HepG2 (cell line): ENCODE measurements at places on chromosomes 4 and X. TPM values are rescaled to one million over a fixed set of nuclear protein-coding genes. Genes with fewer than 3 reads are reported as not detected.

- H3K36me3 ChIP-seq = no peaks in the 10 kb centered on the region
- no peak overlapping the region for H3K4me3 ChIP-seq
- H3K4me1 ChIP-seq = no peaks in the 10 kb centered on the region
- H3K27me3 ChIP-seq = no peaks in the 10 kb centered on the region
These were observed 34.2 kb downstream of the ARAP2 start for GRCh38 chr4:36209941-36210649.

- no peaks in the 10 kb centered on the region; the same call in 2 of the 3 replicates for H3K36me3 ChIP-seq
- peaks cover 15% of the 10 kb centered on the region for H3K4me1 ChIP-seq
- H3K4me3 ChIP-seq = no peak overlapping the region
- no peak overlapping the region for H3K27ac ChIP-seq
- DNase-seq = no peak
- H3K27me3 ChIP-seq = no peaks in the 10 kb centered on the region
These were observed 11.5 kb downstream of the IGSF1 start for GRCh38 chrX:131277543-131278136.

DNA sequence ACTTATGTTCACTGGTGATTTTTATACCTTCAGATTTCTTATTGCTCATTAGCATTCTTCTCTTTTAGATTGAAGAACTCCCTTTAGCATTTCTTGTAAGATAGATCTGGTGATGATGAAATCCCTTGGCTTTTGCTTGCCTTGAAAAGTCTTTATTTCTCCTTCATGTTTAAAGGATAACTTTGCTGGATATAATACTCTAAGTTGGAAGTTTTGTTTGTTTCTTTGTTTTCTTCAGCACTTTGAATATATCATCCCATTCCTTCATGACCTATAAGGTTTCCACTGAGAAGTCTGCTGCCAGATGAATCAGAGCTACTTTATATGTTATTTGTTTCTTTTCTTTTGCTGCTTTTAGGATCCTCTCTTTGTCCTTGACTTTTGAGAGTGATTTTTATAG lies 18.5 kb downstream of the CC2D2A start:
- no peak overlapping the region for H3K27ac ChIP-seq
- H3K27me3 ChIP-seq = no peaks in the 10 kb centered on the region
- no peak for DNase-seq
- H3K4me1 ChIP-seq = no peaks in the 10 kb centered on the region
- no peak overlapping the region for H3K4me3 ChIP-seq

GRCh38 chr4:113469926-113470325 lies 291.6 kb downstream of the CAMK2D start:
- H3K36me3 ChIP-seq = peaks cover 3% of the 10 kb centered on the region; the same call in 1 of the 3 replicates
- H3K27me3 ChIP-seq = no peaks in the 10 kb centered on the region
- DNase-seq = peak; percentile 20
- H3K27ac ChIP-seq = no peak overlapping the region
- H3K4me1 ChIP-seq = peaks cover 15% of the 10 kb centered on the region
- no peak overlapping the region for H3K4me3 ChIP-seq

DNA sequence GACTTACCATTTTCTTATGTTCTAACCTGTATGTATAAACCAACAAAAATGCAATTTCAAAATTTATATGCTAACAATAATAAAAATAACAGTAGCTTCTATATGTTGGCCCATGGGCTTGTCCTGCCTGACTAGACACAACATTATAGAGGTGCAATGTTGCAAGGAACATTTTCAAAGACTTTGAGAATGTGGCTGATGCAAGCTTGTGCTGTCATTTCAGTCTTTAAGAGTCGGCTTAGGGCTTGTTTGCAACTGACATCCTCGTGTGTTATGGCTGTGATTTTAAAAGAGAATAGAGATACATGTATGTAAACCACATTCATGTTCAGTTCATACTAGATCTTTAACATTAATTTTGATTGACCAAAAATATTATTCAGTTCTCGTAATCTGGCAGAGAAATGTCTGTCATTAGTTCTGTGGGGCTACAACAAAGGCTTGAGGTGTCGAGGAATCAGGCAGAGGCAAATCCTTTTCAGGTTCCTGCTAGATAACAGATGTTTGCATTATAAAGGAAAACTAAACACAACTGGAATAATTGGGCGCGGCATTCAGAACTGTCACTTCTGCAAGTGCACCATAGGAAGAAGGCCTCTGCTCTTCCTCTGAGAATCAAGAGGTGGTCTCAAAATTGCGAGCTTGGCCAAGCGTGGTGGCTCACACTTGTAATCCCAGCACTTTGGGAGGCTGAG lies 13.1 kb downstream of the TMSB4X start:
- peaks cover 9% of the 10 kb centered on the region for H3K4me1 ChIP-seq
- no peak overlapping the region for H3K4me3 ChIP-seq
- H3K36me3 ChIP-seq = no peaks in the 10 kb centered on the region
- peak; percentile 5 for DNase-seq
- H3K27me3 ChIP-seq = no peaks in the 10 kb centered on the region
- H3K27ac ChIP-seq = no peak overlapping the region

DNA sequence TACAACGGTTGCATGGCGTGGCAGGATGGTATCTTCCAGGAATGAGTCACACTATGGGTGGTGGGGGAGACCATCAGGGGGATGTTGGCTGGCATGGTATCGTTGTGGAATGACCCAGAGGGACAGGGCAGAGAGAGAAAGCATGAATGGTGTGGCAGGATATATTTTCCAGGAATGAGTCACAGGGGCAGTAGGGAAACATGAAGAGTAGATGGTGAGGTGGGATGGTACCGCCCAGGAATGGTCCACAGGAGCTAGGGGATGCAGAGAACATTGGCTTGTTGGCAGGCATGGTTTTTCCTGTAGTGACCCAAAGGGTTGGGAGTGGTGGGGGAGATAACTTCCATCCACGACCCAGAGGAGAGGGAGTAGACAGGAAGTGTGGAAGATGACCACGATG lies 62.4 kb downstream of the MAOA start:
- H3K27ac ChIP-seq = no peak overlapping the region
- H3K27me3 ChIP-seq = no peaks in the 10 kb centered on the region
- H3K36me3 ChIP-seq = no peaks in the 10 kb centered on the region
- H3K4me3 ChIP-seq = no peak overlapping the region
- H3K4me1 ChIP-seq = no peaks in the 10 kb centered on the region

Gene IL21
- total RNA-seq = not detected in 2 replicates

DNA sequence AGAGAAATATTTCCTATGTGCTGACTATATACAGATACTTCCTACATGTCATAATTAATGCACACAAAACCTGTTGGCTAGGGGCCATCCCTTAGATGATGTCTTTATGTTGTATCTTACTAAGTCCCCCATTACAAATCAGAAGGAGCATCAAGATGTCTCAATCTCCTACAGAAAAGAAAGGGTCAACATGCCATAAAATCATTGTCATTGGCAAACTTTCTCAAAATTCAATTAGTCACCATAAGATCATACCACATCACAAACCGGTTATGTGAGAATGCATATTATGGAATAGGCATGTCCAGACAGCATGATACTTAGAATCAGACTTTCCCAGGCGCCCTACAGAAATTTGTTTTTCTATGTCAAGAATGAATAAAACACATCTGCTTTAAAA lies 175.2 kb upstream of the TET2 start:
- no peaks in the 10 kb centered on the region for H3K27me3 ChIP-seq
- H3K36me3 ChIP-seq = no peaks in the 10 kb centered on the region
- no peak for DNase-seq
- H3K4me1 ChIP-seq = no peaks in the 10 kb centered on the region
- H3K4me3 ChIP-seq = no peak overlapping the region

- no peaks in the 10 kb centered on the region for H3K36me3 ChIP-seq
- no peaks in the 10 kb centered on the region for H3K4me1 ChIP-seq
- H3K4me3 ChIP-seq = no peak overlapping the region
- H3K27me3 ChIP-seq = no peaks in the 10 kb centered on the region
- DNase-seq = no peak
- no peak overlapping the region for H3K27ac ChIP-seq
These were observed 121.8 kb upstream of the TMEM47 start for GRCh38 chrX:34778916-34779315.

GRCh38 chrX:13666836-13667235 lies 13.9 kb downstream of the TCEANC start:
- 0 out of 2 replicates have a peak, but pooled peaks cover 6% of the 10 kb centered on the region for H3K4me1 ChIP-seq
- no peaks in the 10 kb centered on the region for H3K27me3 ChIP-seq
- H3K4me3 ChIP-seq = no peak overlapping the region

- no peak overlapping the region for H3K4me3 ChIP-seq
- peak; percentile 38 for DNase-seq
- no peaks in the 10 kb centered on the region for H3K4me1 ChIP-seq
- H3K27ac ChIP-seq = no peak overlapping the region
- H3K36me3 ChIP-seq = no peaks in the 10 kb centered on the region
These were observed 80.2 kb upstream of the CBLL2 start for GRCh38 chrX:22192419-22193060.

DNA sequence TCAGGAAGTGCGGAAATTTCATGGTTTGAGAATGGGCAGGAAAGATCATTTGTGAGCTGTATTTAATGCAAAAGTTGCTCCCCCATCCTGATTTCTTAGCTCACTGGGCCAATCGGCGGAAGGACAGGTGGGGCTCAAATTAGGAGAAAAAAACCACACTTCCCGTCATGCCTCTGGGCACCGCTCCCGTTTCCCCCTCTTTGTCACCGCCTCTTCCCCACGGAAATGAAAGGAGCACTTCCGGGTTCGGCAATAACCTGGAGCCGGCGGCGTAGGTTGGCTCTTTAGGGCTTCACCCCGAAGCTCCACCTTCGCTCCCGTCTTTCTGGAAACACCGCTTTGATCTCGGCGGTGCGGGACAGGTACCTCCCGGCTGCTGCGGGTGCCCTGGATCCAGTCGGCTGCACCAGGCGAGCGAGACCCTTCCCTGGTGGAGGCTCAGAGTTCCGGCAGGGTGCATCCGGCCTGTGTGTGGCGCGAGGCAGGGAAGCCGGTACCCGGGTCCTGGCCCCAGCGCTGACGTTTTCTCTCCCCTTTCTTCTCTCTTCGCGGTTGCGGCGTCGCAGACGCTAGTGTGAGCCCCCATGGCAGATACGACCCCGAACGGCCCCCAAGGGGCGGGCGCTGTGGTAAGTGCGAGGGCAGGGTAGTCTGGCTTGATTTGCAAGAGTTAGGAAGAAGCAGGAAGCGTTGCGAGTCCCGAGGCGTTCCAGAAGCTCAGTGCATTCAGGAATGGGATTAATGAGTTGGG lies at the start of gene TMEM33:
TMEM33 (plus strand) TSS at position 529 of the 751 bp plus-strand sequence; CDS start at position 585, 56 bp downstream.
- H3K4me1 ChIP-seq = peaks cover 53% of the 10 kb centered on the region
- H3K36me3 ChIP-seq = no peaks in the 10 kb centered on the region
- peak; percentile 94 for DNase-seq
- H3K27me3 ChIP-seq = no peaks in the 10 kb centered on the region
- H3K27ac ChIP-seq = peak within 1 kb of the TSS; percentile 88

- no peak overlapping the region for H3K4me3 ChIP-seq
- H3K27me3 ChIP-seq = no peaks in the 10 kb centered on the region
- no peak for DNase-seq
- H3K36me3 ChIP-seq = no peaks in the 10 kb centered on the region
- H3K4me1 ChIP-seq = peaks cover 10% of the 10 kb centered on the region
These were observed 29.6 kb downstream of the CLCN4 start for GRCh38 chrX:10186355-10186754.

- H3K4me3 ChIP-seq = no peak overlapping the region
- H3K36me3 ChIP-seq = peaks cover 1% of the 10 kb centered on the region; the same call in 1 of the 2 replicates
- H3K27me3 ChIP-seq = no peaks in the 10 kb centered on the region
- no peak overlapping the region for H3K27ac ChIP-seq
These were observed 31.6 kb upstream of the MRFAP1 start for GRCh38 chr4:6608758-6609414.

Gene CFAP99
- not detected in 2 replicates for total RNA-seq

Gene MBNL3
- total RNA-seq = 155 and 367 TPM in 2 replicates

Gene PABPC1L2A
- not detected in 2 replicates for total RNA-seq

Gene EGF
- total RNA-seq = 0.07 TPM in 1 of 2 replicates, not detected in the other

DNA sequence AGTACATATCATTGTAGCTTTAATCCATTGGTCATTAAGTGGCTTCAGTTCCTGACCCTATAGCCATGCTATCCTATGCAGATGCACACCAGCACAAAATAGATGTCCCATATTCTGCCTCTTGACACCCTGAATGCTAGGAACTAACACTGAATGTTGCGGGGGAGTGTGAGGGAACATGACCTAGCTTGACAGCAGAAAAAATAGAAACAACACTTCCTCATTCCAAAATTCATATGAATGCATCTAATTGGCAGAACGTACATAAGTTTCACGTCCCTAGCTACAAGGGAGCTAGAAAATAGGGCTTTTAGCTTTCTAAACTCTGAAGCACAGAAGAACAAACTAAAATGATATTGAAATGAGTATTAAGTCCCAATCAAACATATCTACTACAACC lies 14.4 kb upstream of the DCAF8L1 start:
- H3K27ac ChIP-seq = no peak overlapping the region
- H3K36me3 ChIP-seq = no peaks in the 10 kb centered on the region
- no peak for DNase-seq
- no peak overlapping the region for H3K4me3 ChIP-seq
- no peaks in the 10 kb centered on the region for H3K27me3 ChIP-seq
- H3K4me1 ChIP-seq = no peaks in the 10 kb centered on the region

DNA sequence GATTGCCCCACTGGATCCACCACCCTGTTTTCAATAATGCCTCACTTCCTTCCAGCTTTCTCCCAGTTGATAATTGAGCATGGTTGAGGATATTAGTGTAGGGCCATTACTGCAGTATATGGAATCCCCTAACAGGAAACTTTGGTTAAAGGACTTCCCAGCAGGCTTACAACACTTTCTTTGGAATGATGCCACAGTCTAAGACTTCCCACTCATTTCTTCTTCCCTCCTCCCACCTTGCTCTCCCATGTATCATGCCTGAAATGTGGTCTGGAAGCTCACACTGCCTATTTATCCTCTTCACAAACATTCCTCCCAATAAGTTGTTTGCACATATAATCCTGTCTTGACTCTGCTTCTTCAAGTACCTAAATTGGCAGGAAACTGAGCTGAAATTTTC lies 863.3 kb downstream of the CENPC start:
- H3K36me3 ChIP-seq = no peaks in the 10 kb centered on the region
- no peak overlapping the region for H3K27ac ChIP-seq
- no peaks in the 10 kb centered on the region for H3K4me1 ChIP-seq

- no peaks in the 10 kb centered on the region for H3K27me3 ChIP-seq
- H3K4me3 ChIP-seq = no peak overlapping the region
- no peaks in the 10 kb centered on the region; the same call in 1 of the 2 replicates for H3K36me3 ChIP-seq
- peak; percentile 1 for DNase-seq
These were observed 3.7 kb upstream of the HDAC8 start for GRCh38 chrX:72576141-72576894.

Gene VCX3A
- not detected in 2 replicates for total RNA-seq

- no peaks in the 10 kb centered on the region for H3K36me3 ChIP-seq
- no peak overlapping the region for H3K4me3 ChIP-seq
- no peak for DNase-seq
- H3K27me3 ChIP-seq = no peaks in the 10 kb centered on the region
- H3K27ac ChIP-seq = no peak overlapping the region
These were observed 96.4 kb downstream of the ANXA10 start for GRCh38 chr4:168188754-168189153.

Gene CD38
- total RNA-seq = not detected in 2 replicates
